ENCODE measurements at places on chromosomes 7 and 10. TPM values are rescaled to one million over a fixed set of nuclear protein-coding genes. Genes with fewer than 3 reads are reported as not detected.

DNA sequence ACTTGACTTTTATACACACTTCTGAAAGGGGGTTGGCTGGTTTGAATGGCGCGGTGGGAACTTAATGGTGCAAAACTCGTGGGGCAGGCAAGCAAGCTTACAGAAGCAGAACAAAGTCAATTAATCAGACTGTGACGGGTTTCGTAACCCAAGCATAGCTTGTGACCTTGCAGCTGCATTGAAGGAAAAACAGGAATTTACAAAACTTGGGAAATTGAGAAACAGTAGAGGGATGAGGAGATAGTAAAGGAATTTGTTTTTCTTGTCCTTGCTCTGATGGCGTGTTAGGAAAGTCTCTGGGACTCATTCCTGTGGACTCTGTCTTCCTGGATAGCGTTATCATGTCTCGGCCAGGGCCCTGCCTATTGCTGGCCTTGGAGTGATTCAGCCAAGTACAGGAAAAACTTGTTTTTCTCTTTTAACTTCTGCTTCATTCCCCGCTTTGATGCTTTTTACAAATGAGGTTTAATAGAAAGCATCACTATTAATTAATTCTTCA is 220.0 kb upstream of the KCND2 start:
- DNase-seq: peak; percentile 58

DNA sequence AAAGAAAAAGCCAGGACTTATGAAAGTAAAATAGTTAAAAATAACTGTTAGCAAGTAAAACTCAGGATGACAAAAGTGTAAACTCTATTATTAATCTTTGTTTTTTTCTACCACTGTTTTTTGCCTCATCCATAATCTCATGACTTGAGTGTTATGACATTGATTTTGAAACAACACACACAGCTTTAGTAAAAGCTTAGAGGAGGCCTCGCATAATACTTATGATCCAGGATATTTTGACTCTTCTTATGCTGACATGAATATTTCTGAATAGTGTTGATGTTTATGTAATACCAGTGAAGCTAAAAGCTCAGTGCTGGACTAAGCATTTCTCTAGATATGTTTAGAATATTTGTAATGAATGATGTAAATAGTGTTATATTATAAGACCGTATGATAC is 10.5 kb downstream of the KAT6B start:
- DNase-seq: no peak

GRCh38 chr10:77349226-77349625 is 288.4 kb downstream of the KCNMA1 start:
- DNase-seq: no peak

- DNase-seq: peak; percentile 64
Observed at GRCh38 chr10:79070081-79070605, 1.4 kb downstream of the ZMIZ1 start.

GRCh38 chr7:98567991-98568390 is 49.1 kb upstream of the NPTX2 start:
- DNase-seq: no peak

GRCh38 chr7:155644971-155645509 is 579 bp downstream of the RBM33 start:
- DNase-seq: peak; percentile 41

DNA sequence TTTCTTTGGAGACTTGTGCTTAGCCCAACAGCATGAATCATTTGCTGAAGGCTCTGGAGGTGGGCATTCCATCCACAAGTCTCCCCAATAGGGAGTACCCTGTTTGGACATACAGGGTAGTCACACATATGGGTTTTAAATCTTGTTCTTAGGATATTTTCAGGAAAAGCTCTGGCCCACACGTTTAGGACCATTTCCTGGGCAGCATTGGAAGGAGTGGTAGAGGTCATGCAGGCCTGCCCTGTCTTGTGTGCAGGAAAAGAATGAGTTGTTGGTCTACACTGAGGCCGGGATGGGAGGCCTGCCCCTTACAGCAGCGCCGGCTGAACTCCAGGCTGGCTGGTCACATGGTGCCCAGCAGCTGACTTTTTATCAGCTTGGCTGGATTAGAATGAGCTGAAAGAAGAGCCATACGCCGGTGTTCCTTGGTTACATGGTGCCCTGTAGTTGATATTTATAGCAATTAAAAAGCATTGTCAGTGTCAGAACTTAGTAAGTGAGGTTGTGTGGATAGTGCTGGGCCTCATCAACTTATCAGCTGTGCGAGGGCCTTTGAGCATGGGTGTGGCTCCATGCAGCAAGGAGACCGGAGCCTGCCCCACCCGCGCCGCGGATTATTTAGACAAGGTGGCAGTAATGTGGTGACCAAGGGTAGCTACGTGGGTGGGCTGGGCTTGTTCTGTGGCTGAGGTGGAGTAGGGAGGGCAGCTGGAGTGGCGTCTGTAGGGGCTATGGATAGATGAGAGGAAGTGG is 28.6 kb downstream of the OGDH start:
- DNase-seq: no peak

DNA sequence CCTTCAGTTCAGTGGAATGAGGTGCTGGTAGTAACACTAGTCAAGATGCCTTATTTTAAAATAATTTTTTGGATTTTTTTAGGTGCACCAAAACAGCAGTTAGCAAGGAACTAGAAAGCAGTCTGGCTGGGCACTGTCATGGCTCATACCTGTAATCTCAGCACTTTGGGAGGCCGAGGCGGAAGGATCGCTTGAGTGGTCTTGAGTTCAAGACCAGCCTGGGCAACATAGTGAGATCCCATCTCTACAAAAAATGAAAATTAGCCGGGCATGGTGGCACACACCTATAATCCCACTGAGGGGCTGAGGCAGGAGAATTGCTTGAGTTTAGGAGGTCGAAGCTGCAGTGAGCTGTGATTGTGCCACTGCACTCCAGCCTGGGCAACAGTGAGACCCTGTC is 25.8 kb downstream of the PLA2G12B start:
- DNase-seq: no peak

DNA sequence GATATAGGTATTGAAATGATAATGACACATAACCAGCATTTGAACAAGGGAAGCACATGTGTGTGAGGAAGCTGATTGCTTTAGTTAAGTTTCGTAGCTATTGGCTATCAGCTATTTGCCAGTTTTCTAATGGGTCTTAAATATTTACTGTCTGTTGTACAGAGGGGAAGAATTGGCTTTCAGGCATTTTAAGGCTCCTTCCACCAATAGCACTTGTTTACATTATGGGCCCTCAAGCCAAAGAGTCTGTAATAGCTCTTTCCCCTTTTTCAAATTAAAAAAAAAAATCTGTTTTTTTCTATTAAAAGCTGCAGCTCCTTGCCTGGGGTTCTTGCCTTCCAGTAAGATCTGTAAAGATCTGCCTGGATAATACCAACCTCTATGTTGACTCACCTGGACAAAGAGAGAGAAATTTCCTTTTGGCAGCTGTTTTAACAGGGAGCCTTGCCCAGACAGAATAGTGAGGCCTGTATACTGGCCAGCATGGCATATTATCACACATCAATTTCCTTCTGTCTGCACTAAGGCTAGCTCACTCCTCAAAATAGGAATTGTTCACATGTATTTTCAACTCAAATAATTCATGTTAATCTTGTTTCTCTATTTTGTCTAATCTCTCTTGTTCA is 104.7 kb upstream of the LRGUK start:
- DNase-seq: no peak

- no peak for DNase-seq
Observed at GRCh38 chr10:59323036-59323459, 39.3 kb downstream of the FAM13C start.

GRCh38 chr10:112080231-112080630 is 103.3 kb downstream of the GPAM start:
- no peak for DNase-seq

GRCh38 chr7:26694141-26694540 is 170.2 kb downstream of the SKAP2 start:
- no peak for DNase-seq

DNA sequence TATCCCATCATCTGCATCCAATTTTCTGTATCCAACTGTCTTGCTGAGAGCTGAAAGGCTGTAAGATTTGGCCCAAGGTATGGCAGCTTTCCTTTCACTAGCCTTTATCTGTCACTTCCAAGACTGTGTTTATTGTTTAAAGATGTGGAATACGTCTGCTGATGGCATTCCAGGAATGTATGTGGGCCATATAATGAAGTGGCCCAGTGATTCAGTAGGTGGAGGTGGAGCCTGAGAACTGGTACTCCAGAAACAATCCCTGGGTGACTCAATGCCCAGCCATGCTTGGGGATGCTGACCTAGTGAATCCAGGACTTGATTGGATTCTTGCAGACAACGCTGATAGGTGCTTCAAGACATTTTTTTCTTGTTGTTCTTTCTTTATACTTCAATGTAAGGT is 13.5 kb downstream of the NEUROD6 start:
- no peak for DNase-seq

DNA sequence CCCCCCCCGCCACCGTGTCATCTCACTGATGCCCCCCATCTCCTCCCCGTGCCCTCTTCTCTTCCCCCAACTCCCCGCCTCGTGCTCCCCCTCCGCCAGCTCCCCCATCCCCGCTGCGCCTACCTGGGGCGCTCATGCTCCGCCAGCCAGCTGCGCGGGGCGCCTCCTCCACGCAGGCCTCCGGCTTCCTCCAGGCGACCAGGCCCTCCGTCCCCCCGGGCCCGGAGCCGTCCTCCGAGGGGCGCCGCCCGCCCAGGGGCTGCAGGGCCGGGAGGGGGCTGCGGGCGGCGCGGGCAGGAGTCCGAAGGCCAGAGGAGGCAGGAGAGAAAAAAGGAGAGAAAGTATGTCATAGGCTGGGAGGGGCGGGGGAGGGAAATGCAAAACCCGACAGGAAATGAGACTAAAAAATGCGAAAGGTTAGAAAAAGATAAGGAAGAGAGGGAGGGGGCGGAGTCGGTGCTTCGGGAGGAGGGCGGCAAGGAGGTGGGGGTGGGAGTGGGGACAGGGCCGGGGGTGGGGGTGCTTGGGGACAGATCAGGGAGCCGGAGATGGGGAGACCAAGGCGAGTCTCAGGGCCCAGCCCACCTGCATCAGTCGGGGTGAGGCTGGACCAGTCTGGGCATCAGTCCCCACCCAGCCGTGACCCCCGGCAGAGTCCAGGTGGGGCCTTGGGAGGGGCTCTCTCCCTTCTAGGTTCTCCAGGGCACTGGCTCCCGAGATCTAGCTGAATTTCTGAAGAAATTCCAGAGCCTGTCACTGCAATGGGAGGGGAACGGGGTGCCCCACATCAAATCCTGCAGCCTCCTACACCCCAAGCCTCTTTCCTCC is at the start of gene CARD11:
Gene CARD11 (minus strand): TSS at position 324 of the 828 bp plus-strand sequence. CDS start 85,361 bp downstream, outside the sequence.
- no peak for DNase-seq

- DNase-seq: no peak
Observed at GRCh38 chr10:127997271-127997670, 90.4 kb downstream of the PTPRE start.

- DNase-seq: no peak
Observed at GRCh38 chr7:82313269-82313668, 130.3 kb downstream of the CACNA2D1 start.

- DNase-seq: no peak
Observed at GRCh38 chr7:13466874-13467547, 522.5 kb downstream of the ETV1 start.

DNA sequence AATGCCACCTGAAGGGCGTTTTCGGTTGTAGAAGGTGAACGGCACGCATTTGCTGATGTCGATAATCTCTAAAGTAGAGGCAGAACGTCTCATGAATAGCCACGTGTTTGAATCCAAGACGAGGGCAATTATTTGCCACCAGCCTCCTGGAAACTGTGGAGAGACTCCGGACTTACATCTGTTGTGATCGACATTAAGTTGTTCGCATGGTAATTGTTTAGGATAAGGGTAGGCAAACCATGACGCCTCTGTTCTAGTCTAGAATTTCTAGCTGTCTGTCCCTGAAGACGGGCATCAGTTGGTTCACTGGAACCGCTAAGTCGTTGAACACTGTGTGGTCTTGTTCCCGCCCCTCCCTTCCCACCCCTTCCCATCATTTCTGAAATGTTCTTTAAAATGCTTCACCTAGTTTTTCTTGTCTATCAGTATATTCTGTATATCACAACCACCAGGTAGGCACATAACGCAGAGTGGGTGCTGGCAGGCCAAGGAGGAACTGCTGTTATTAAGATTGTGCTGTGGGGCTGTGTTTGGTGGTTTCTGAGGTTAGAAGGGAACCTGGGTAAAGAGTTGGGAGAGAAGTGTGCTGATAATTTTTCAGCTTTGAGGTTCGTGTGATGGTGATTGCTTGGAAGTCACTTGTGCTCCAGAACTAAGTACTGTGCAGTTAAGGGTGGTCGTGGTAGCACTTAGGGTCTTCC is 1.2 kb downstream of the UBE3C start:
- DNase-seq: no peak

- DNase-seq: no peak
Observed at GRCh38 chr10:34697351-34698247, 117.5 kb downstream of the PARD3 start.

DNA sequence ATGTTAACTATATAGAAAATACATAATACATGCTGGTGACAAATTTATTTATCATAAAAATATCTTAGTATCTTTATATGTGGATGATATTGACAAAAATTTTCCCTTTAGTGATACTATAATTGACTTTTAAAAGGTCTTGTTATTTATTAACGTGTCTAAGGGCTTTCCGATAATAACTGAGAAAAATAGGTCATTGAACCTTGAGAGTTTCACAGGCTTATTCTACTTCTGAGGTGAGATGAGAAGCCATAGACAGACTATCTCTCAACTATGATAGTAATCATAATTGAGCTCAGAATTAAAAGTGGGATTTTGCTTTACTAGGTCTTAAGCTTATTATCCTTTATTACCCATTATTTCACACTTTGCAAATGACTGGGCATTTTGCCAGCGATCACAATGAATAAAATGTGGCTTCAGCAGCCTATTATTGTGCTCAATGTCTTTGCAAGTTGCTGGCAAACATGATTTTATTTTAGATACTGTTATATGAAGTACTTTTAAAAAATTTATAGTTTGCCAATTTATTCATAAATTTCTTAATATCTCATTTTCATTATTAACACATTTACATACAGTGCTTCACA is 574.5 kb downstream of the ZWINT start:
- no peak for DNase-seq

GRCh38 chr10:22333167-22333974 is 11.9 kb upstream of the SPAG6 start:
- DNase-seq: no peak

GRCh38 chr7:130741331-130741995 is 7.5 kb upstream of the KLF14 start:
- DNase-seq: no peak

SPDYE16 gene
- polyA plus RNA-seq: 3.3 TPM

UCN3 gene
- polyA plus RNA-seq: 1.1 TPM

SPDYE8 gene
- 1.1 TPM for polyA plus RNA-seq

MMP21 gene
- 0.49 TPM for polyA plus RNA-seq

MRPL43 gene
- 80.5 TPM for polyA plus RNA-seq

LIPK gene
- not detected for polyA plus RNA-seq

ANAPC16 gene
- polyA plus RNA-seq: 163 TPM

AGAP4 gene
- polyA plus RNA-seq: 34.6 TPM

PRKRIP1 gene
- polyA plus RNA-seq: 38.6 TPM

PNLIP gene
- not detected for polyA plus RNA-seq

TUBAL3 gene
- polyA plus RNA-seq: not detected

AP5Z1 gene
- 25.7 TPM for polyA plus RNA-seq

NRCAM gene
- 17.9 TPM for polyA plus RNA-seq

SPDYE2 gene
- polyA plus RNA-seq: 11.2 TPM

RBM33 gene
- 43.4 TPM for polyA plus RNA-seq

PAPOLB gene
- polyA plus RNA-seq: 0.15 TPM

AASS gene
- 70.5 TPM for polyA plus RNA-seq

AGR3 gene
- 21.9 TPM for polyA plus RNA-seq

Measured in left lung (tissue), 14 donors.